Adrenal gland (tissue), 19 donors: ENCODE measurements at places on chromosomes 2 and 18. TPM values are rescaled to one million over a fixed set of nuclear protein-coding genes. Genes with fewer than 3 reads are reported as not detected.

The CXCR1 gene
- 0.07 TPM for polyA plus RNA-seq

The PSMD14 gene
- polyA plus RNA-seq: 19.8 TPM

The LTBP1 gene
- 10.9 TPM for polyA plus RNA-seq

The SNED1 gene
- polyA plus RNA-seq: 27.5 TPM

The CIB4 gene
- polyA plus RNA-seq: 10.1 TPM

The KIF1A gene
- polyA plus RNA-seq: 11.0 TPM
